ENCODE measurements at places on chromosomes 13 and 19. TPM values are rescaled to one million over a fixed set of nuclear protein-coding genes. Genes with fewer than 3 reads are reported as not detected.

Gene CLEC4G
- 0.20 TPM for total RNA-seq

Gene SSC5D
- total RNA-seq = 16.5 TPM

Gene IL11
- total RNA-seq = 0.30 TPM

Gene CEBPA
- 70.0 TPM for total RNA-seq

Gene KLK12
- total RNA-seq = 0.69 TPM

Gene GRIK5
- total RNA-seq = 1.8 TPM

Gene CERS1
- 2.5 TPM for total RNA-seq
